ENCODE measurements at places on chromosomes 16 and 17. TPM values are rescaled to one million over a fixed set of nuclear protein-coding genes. Genes with fewer than 3 reads are reported as not detected.

OR2C1 gene
- total RNA-seq, result 0.11 TPM

GUCY2D gene
- total RNA-seq, result not detected

MYL4 gene
- total RNA-seq, result 0.22 TPM

PYY gene
- total RNA-seq, result 0.13 TPM

ACSM3 gene
- total RNA-seq, result 1.5 TPM

CDK5R1 gene
- total RNA-seq, result 0.54 TPM

All from articular chondrocyte of knee joint (primary cell).